ENCODE measurements at places on chromosomes 6 and 20.
A peak's percentile ranks its signal among the peaks of the same experiment; 100 is the strongest.

- DNase-seq, result no peak
Observed at GRCh38 chr6:140011537-140011936, 637.1 kb upstream of the CITED2 start.

DNA sequence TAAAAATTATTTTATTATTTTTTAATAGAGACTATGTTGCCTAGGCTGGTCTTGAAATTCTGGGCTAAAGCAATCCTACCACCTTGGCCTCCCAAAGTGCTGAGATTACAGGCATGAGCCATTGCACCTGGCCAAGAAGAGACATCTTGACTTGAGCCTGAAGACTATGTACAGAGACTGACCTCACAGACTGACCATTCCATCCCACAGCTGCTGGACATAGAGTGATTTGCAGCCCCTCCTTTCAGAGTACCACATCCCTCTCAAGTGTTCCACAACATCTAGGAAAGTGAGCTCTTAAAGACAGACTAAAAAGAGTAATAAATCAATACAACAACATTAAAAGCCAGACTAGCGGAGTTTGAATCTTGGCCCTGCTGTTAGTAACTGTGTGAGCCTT, 39.0 kb downstream of the RNF8 start:
- no peak for DNase-seq

DNA sequence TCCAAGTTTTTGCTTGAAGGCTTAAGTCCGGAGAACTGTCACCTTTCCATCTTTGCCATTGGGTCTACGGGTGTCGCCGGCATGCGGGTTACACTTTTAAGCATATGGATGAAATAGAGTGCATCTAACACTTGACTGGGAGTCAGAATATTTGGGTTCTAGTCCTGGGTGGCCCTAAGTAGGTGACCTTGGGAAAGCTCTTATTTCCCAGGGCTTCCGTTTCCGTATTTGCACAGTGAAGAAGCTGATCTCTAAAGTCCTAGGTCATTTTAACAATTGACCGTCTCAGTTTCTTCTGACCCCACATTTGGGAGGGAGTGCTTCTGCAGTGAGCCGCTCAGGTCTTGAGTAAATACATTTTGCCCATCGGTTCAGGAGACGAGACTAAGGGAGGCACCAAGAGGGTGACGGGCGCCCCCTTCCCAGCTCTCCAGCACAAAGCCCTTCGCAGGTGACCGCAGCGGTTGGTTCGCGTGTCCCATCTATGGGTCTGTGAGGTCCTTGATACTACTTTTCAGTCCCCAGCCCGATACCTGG, 651 bp upstream of the BLTP3A start:
- DNase-seq, result no peak

DNA sequence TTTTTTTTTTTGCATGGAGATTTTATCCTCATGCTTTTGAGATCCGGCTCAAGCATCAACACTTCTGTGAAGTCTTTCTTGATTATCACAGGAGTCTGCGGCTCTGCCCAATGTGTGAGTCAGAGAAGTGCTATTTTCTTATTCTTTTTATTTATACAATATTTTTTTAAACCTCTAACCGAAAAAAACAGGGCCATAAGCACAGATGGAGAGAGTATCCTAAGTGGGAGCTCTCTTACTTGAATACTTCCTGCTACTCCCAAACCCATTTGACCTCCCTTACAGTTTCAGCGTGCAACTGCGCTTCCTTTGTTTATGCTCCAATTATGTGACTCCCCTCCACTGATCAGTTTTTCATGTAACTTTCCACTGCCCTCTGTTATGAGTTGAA, 8.7 kb upstream of the ATXN1 start:
- DNase-seq, result no peak

- no peak for DNase-seq
Observed at GRCh38 chr6:4664117-4664626, 112.0 kb upstream of the CDYL start.

DNA sequence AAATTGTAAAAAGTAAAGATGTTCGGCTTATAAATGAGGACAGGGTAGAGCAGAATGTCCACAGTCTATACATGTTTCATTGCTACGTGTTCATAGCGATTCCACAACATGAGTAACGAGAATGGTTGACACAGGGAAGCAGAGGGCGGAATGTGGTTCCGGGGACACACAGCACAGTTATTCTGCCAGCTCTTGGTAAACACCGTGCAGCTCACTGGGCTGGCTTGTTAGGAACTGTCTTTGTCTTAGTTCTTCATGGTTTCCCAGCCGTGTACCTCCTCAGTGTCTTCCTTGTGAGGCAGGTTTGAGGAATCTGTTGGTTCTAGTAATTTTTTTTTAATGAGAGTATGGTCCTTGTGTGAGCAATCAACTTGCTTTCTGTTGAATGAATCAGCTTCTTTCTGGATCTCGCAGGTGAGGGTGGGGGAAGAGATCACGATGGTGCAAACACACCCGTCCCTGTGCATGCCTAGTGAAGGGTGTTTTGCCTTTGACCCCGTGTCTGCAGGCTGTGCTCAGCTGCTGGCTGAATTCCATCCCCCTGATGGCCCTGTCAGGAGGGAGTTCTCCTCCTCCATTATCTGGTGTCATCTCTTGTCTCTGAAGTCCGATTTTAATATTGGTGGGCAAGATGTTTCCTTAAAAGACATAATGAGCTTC, 168.2 kb downstream of the SMOC2 start:
- DNase-seq, result no peak

GRCh38 chr6:8828376-8828775, 393.0 kb upstream of the SLC35B3 start:
- DNase-seq, result no peak

GRCh38 chr20:3128275-3128984, 31.2 kb downstream of the FASTKD5 start:
- DNase-seq, result no peak

DNA sequence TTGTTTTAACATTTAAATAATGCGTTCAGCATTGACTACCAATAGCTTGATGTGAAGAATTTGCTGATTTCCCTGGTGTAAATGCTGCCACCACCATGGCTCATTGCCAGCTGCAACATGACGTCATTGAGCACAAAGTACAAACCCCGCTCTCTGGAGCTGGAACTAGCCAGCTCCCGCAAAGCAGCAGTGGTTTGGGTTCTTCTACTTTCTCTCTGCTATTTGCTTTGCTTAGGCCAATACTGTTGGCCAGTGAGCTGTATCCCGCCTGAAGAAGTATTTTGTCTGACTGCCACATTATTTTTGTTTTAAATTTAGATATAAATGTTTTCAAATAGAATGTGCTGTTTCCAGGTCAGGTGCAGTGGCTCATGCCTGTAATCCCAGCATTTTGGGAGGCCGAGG, 47.4 kb upstream of the KIF13A start:
- DNase-seq, result no peak

DNA sequence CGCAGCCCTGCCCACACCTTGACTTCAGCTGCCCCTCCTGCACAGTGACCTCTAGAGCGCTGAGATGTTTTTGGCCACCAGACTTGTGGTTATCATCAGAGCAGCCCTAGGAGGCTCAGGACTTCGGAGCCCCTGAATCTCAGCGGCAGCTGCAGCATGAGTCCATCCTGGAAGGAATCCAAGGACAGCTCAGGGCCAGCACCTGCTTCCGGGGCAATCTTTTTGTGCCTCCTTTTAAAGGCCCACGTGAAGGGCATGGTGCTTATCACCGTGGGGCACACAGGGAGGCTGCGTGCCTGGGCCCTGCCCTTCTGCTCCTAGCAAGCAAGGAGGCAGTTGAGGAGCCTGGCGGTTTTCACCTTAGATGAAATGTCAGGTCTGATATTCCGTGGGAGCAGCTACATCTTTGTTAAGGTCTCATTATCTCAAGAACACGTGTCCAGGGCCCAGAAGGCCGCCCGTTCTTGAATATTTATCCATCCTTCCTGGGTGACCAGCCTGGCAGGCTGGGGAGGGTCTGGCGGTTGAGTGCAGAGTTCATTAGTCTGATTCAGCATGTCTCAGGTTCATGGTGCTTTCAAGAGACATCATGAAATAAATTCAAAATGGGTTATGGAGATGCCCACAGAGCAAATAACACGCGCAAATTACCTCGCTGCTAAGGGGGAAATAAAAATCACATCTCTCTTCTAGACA, 392.4 kb downstream of the TAF4 start:
- no peak for DNase-seq

- DNase-seq, result no peak
Observed at GRCh38 chr6:152598901-152599537, 38.1 kb downstream of the SYNE1 start.

DNA sequence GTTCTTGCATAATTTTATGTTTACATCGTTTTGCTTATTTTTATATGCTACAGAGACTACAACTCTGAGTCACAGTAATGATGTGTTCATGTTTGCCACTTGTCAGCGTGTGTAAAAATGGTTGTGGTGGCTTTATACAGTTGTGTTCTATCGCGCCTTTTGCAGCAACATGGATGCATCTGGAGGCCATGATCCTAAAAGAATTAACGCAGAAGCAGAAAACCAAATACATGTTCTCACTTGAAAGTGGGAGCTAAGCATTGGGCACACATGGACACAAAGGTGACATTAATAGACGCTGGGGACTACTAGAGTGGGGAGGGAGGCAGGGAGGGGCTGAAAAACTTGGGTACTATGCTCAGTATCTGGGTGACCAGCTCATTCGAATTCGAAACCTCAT, 996 bp upstream of the SEC23B start:
- DNase-seq, result no peak

GRCh38 chr6:38799529-38800184, 84.5 kb downstream of the DNAH8 start:
- DNase-seq, result no peak

- DNase-seq, result no peak
Observed at GRCh38 chr20:237489-237888, 10.4 kb downstream of the DEFB129 start.

DNA sequence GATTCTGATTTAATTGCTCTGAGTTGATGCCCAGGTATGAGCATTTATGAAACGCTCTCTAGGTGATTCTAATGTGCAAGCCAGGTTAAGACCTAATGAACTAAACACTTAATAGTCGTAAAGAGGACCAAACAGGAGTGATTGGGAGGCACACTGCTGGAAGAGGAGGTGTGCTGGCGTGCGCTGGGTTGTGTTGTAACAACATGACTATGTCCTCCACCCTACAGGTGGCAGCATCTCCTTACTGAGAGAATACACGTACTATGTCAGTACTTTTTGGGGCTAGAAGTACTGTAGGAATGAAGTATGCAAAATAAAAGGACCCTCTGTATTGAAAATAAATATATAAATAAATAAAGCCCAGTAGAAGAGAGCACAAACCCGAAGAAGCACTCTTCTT, 11.9 kb downstream of the C6orf89 start:
- DNase-seq, result no peak

GRCh38 chr6:5302995-5303622, 41.8 kb downstream of the FARS2 start:
- no peak for DNase-seq

GRCh38 chr6:100504786-100505737, 40.3 kb upstream of the SIM1 start:
- DNase-seq, result peak; percentile 59

- DNase-seq, result no peak
Observed at GRCh38 chr20:49119988-49120387, 68.1 kb downstream of the STAU1 start.

DNA sequence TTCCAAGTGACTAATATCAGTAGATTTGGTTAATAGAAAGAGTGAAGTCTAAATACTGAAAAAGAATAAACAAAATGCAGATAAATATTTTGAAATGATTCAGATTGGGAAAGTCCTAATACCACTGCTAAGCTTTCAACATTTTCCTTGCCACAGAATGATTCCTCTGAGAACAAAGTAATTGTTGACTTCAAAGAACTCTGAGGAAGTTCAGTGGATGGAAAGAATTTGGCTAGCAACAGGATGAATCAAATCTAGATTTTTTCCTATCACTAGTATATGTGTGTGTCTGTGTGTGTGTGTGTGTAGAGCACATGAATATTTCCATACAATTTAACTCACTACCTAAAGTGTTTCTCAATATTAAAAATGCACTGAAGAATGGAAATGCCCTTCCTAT, 107.9 kb upstream of the PREP start:
- DNase-seq, result no peak

- DNase-seq, result no peak
Observed at GRCh38 chr6:84615113-84615850, 149.1 kb downstream of the TBX18 start.

DNA sequence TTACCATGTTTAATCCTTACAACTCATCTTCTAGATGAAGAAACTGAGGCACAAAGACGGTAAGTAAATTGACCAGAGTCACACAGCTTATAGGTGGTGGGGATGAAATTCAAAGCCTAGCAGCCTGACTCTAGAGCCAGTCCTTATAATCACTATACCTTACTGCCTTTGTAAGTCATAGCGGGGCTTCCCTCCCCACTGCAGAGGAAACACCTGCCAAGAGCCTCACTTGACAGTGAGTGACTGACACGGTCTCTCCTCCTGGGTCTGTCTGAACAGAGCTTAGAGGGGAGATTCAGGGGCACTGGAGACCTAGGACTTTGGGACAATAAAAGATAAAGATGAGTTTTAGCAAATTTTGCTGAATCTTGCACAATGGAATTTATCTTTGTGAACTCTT, 12.8 kb downstream of the SUN5 start:
- DNase-seq, result no peak

DNA sequence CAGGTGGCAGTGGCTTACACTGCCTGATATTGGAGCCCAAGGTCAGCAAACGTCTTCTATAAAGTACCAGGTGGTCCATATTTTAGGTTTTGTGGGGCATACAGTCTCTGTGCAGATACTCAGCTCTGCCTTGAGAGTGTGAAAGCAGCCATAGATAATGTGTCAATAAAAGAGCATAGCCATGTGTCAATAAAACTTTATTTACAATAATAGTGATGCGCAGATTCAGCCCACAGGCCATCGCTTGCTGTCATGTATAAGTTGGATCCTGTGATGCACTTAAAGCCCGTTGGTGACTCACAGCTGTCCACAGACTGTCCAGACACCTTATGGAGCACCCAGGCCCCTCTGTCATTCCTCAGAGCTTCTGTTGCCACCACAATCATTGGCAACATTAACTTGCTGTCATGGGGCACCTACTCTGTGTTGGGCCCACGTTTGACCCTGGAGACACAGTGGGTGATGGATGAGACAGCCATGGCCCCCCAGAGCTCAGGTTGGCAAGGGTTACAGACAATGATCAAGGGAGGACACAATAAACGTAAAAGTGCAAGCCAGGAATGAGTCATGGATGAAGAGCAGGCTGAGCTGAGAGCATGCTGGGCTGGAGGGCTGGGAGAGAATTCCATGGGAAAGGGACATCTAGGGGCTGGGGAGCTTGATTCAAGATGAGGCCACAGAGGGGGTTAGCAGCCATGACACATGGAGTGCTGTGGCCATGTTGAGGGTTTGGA, 173.6 kb downstream of the TAF4 start:
- no peak for DNase-seq

GRCh38 chr6:44771647-44772415, 384.3 kb downstream of the CDC5L start:
- DNase-seq, result no peak
